ENCODE measurements at places on chromosomes 12 and 14.

- no peak for DNase-seq
Measured at GRCh38 chr14:29217813-29218450, 451.3 kb downstream of the FOXG1 start.

- DNase-seq = peak; percentile 40
Measured at GRCh38 chr12:62934799-62935674, at the start of gene PPM1H. Gene PPM1H (minus strand): TSS chr12:62935150. CDS start chr12:62934736, 414 bp downstream.

DNA sequence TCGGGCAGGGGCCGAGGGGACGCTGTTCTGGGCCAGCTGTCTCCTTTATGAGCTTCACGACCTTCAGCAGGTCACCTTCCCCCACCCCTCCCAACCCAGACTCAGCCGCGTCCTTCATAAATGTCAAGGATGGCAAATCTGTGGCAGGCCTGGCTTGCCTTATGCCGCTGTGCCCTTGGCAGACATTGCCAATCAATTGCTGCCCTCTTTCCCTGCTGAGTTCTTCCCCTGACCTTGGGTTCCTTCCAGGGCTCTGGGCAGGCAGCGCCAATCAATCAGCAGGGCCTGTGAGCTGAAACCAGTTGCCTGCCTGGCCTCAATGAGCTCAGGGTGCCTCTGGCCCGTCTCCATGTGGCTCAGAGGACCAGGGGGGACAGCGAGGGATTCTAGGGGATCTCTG lies 7.7 kb downstream of the FAM222A start:
- no peak for DNase-seq

GRCh38 chr12:6606331-6607131 lies 648 bp downstream of the CHD4 start:
- DNase-seq = peak; percentile 70
